Fibroblast of the conjunctiva (primary cell): ENCODE measurements at places on chromosomes 1 and 21.

- DNase-seq = no peak
Observed at GRCh38 chr1:21861602-21862429, 49.8 kb downstream of the LDLRAD2 start.

GRCh38 chr1:78894811-78895210, 111.7 kb downstream of the ADGRL4 start:
- no peak for DNase-seq

DNA sequence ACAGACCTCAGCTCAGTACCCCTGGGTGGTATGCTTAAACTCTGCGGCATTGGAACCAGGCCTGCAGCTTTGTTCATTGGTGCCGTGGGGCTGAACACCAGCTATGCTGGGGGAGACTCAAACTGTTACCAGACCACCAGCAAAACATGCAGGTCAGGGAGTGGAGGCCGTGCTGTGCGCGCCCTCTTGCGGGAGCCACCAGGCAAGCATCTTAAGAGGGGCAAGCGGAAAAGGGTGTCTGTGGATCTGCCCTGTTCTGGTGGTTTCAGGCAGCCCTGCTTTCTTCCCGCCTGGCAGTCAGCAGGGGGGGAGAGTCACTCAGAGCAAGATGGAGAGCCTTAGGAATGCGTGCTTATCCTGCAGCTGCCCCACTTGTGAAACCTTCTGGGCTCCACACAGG, 276.9 kb upstream of the ZRANB2 start:
- DNase-seq = no peak

GRCh38 chr1:245054105-245054504, 100.7 kb upstream of the KIF26B start:
- DNase-seq = no peak

DNA sequence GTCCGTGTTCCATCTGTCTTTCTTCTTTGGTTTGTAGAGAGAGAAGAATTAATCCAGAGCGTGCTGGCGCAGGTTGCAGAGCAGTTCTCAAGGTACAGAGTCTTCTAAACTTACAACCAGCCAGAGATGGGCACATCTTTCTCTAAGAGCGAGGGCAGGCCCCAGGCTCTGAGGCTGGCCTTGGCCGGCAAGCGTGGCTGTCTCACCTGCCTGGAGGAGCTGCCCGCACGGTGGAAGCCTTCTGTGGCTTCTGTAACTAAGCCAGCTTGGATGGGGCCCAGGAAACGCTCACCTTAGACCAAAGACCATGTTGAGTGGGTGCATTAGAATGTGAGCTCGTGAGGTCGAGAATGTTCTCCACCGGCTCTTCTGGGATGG, 78.6 kb downstream of the PDE9A start:
- no peak for DNase-seq

DNA sequence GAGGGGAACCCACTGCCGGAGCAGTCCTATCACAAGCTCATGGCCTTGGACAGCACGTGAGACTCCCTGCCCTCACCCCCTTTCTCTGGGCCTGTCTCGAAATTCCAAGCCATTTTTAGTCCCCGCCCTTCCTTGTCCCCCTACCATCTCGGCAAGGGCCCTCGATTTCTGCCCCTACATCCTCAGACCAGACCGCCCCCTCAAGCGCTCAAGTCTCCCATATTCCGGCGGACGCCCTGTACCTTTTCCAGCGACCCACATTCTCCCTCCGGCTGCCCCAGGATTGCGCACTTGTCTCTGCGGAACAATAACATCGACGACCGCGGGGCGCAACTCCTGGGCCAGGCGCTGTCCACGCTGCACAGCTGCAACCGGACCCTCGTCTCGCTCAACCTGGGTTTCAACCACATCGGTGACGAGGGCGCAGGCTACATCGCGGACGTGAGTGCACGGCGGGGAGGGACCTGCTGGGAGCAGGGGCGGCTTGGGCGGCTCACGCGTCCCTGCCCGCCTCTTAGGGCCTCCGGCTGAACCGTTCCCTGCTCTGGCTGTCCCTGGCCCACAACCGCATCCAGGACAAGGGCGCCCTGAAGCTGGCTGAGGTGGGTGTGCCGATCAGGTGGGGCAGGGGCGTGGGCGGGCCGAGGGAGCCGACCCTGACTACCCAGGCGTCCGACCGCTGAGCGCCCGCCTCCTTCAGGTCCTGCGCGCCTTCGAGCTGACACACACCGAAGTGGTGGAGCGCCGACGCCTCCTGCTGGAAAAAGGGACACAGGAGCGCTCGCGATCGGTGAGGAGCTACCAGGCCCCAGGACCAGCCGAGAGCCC, 7.0 kb downstream of the LRRC71 start:
- peak; percentile 36 for DNase-seq

DNA sequence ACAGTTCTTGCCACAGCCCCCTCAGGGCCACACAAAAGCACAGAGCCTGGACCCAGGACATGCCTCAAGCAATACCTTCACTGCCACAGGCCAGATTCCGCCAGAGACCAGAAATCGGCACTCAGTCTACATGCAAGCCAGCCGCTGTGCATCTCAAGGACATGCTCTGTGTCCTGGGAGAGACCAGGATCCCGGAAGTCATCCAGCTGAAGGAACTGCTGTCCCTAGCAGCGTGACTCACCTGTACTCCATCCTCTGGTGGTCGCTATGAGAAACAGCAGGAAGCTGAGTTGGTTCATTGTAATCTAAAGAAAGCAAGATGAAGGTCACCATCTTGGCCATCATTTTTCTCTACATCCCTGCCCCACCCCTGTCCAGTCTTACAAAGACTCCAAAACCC, 401 bp downstream of the ITLN1 start:
- DNase-seq = no peak

- DNase-seq = no peak
Observed at GRCh38 chr21:46199436-46200373, 15.4 kb upstream of the SPATC1L start.

DNA sequence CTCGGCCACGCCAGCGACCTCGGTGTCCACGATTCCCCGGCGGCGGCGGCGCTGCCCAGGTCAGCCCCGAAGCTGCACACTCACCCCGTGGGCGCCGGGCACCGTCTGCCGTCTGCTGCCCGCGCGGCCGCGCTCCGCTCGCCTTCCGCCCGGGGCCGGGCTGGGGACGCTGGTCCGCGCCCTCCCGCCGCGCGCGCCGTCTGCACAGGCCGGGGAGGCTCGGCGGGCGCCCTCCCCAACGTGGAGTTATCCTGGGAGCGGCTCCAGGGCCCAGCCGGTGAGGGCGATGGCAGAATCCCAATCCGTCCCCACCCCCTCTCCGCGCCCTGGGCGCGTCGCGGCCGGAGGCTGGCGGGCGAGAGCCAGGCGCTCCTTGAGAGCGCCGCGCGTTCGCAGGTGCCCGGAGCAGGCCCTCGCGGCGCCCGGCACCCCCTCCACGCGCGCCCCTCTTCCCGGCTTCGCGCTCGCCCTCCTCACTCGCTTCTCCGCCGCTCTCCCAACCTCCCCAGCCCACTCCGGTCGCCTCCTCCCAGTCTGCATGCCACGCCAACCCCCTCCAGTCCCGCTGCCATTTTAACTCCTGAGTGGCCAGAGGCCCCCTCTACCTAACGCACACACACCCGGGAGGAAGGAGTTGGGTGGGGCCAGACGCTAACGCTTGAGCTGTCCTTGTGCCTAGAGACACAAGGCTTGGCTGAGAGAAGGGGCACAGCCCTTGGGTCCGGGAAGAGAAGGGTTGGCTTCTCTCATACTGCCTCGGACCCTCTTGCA, at the start of gene LRRN2:
Gene LRRN2 (minus strand): TSS at position 503 of the 771 bp plus-strand sequence. CDS start 65,746 bp downstream, outside the sequence.
- no peak for DNase-seq

DNA sequence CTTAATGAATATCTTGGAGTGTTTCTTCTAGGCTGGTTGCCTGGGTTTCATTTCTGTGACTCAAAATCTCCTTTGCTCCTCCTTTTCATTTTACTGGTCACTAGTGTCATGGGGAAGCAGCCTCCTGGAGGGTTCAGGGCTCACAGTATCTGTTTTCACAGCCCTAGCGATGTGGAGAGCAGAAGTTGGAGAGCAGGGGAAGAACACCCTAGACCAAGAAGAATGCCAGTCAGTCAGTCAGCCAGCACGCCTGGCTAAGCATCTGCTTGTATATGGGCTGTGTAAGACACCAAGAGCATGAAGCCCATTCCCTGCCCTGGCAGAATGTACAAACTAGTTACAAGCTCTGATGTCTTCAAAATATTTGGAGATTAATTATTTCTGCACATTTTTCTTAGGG, 7.9 kb downstream of the RXRG start:
- no peak for DNase-seq

DNA sequence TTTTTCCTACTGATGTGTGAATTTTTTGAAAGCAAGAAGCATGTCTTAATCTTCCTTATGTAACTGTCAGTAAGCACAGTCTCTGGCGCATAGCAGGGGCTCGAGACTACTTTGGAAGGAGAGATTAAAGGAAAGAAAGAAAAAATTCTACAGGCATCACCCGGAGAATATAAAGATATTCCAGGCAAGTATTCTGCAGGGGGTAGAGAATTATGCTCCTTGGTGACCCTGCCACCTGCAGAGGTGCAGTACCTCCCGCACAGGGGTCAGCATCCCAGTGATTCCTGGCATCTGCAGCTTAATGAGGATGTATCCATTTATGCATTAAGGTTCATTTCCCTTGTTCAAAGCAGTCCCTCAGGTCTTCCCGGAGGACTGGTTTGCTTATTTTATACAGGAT, 87.6 kb upstream of the WLS start:
- no peak for DNase-seq

- DNase-seq = no peak
Observed at GRCh38 chr1:94580367-94581115, 39.0 kb upstream of the F3 start.

DNA sequence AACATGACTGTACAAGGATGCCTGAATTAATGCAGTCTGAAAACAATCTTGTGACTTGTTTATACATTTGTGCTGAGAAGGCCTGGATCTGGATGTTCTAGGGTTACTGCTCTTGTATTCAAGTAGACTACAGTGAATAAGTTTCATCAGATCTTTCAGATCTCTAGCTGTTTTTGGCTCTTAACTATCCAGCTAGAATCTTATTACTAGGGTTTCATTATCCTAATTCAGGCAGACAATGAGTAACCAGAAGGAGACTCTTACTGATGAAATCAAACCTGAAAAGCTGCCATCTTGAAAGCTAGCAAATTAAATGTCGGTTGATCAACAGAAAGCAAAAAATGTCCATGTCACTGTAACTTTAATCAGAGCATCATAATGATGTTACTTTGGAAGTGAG, 112.5 kb upstream of the KCNK2 start:
- DNase-seq = no peak

GRCh38 chr1:167003711-167004110, 14.6 kb downstream of the MAEL start:
- no peak for DNase-seq

DNA sequence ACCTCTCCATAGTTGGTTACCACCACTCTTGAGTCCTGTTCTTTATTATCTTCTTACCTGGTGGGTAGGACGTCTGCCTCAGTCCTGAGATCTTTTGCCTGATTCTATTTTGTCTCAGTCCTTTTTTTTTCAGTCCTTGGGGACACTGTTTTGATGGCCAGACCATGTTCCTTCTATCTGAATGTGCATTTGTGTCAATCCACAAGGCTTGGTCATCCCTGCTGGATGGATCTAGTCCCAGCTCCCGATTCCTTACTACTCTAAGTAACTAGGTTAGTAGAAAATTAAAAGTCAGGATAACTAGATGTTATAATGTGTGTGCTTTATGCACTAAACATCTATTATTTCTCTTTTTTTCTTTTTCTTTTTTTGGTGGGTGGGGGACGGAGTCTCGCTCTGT, 28.1 kb upstream of the AK4 start:
- no peak for DNase-seq

DNA sequence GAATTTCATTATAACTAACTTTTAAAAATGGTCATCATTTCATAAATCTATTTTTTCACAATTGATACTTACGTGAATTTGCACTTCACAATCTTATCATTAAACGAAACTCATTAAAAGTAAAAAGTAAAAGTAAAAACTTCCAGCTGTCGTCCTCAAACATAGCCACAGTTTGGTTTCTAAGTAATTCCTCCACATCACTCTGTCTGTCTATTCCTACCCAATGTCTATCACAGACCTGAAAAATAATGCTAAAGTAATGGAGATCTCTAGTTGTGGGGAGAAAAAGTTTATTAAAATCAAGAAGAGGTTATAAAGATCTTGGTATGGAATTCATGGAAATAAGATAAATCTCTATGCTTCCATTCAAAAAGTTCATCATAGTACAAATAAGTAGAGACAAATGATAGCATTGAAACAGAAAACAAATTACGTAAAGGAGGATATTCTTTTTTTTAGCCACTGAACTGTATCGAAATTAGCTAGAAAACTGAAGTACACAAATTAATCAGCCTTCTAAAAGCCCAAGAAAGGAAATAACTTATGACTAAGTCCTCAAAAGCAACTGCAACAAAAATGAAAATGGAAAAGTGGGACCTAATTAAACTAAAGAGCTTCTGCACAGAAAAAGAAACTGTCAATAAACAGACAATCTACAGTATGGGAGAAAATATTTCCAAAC, 148.6 kb downstream of the TIAM1 start:
- DNase-seq = no peak

DNA sequence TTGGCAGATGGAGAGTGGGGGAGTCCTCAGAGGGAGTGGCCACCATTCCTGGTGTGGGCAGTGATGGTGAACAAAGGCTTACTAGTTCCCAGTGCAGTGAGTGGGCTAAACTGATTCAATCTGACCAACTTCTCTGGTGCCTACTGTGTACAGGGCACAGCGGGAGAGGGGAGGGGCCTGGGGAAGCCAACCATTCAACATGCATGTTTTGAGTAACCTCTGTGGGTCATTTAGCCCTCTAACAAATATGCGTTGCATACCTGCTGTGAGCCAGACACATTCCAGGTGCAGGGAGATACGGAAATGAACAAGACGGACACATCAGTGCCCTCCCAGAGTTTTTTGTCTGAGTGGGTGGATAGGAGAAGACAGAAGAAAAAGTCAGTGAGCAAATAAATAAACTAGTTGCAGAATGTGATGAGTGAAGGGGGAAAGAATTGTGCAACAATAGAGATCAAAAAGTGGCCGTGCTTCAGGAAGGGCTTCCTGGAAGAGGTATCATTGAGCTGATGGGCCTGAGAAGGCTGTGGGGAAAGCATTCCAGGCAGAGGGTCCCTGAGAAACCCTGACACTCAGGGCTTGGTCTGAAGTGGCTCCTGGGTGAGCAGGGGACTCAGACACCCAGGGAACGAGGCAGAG, 78.8 kb downstream of the EPHB2 start:
- DNase-seq = no peak
